Hematopoietic multipotent progenitor cell treated with erythropoietin and hydrocortisone succinate and interleukin-3 and kit ligand, for 6 days (in vitro differentiated cells): ENCODE measurements at places on chromosomes 4 and X.

DNA sequence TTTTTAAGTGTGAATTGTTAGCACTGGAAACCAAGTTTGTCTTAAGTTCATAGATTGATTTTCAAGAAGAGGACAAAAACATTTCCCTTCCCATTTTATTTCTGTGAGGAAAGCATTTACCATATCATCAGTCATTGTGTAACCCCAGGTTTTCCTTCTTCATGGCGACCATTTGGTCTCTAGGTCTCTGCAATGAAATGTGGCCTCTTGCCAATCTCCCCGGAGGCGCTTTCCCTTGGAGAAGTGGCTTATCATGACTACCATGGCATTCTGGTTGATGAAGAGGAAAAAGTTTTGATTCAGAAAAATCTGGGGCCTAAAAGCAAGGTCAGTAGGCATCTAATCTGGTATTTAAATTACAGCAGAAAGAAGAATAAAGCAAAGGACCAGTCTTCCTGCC is 54.4 kb downstream of the ADD1 start:
- DNase-seq, result no peak

GRCh38 chr4:189202182-189202868 is 738.3 kb upstream of the FRG1 start:
- peak; percentile 61 for DNase-seq

DNA sequence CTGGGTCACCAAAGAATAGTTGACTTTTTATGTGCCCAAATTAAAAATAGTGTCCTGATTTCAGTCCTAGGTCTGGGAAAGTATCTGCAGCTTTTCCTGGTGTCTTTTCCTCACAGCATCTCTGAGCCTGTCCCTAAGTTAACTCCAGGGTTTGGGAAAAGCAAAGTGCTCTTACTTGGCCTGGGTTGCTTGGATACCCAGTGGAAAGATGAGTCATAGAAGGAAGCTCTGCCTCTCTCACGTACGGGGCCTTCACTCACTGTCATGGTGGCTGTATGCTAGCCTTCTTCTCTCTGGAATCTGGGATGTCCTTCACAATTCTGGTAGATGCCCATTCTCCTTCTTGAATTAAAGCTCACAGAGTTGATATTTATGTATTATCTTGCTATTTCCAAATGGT is 607.3 kb downstream of the ANKRD50 start:
- DNase-seq, result no peak

DNA sequence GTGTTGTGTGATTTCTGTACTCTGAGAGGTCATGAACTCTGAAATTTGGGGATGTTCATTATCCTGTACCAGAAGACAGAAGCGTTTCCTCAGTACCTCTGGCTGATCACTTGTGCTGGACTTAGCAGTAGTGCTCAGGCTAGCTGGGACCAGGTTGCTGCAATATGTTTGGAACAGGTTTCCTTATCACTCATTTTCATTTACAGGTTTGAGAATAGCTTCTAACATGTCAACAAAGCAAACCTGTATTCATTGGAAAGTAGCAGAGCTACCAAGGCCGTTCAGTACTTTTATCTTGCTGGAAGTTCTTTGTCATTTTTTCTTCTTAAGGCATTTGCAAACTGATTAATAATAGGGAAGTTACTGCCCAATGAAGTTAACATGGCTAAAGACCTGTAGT is 242.9 kb upstream of the ANKRD50 start:
- DNase-seq, result no peak

GRCh38 chr4:5976431-5976830 is 41.8 kb downstream of the C4orf50 start:
- DNase-seq, result peak; percentile 9

GRCh38 chr4:124642846-124643245 is 69.7 kb downstream of the ANKRD50 start:
- DNase-seq, result no peak

- no peak for DNase-seq
These were observed 669 bp upstream of the PPARGC1A start for GRCh38 chr4:23890369-23891063.

- no peak for DNase-seq
These were observed 715.2 kb upstream of the HTR2C start for GRCh38 chrX:113868711-113869110.

GRCh38 chrX:151714362-151714761 is 1.5 kb upstream of the FATE1 start:
- no peak for DNase-seq
